LoVo (cell line): ENCODE measurements at places on chromosomes 2 and 18.

GRCh38 chr2:223976635-223977226, 19.5 kb downstream of the MRPL44 start:
- no peak for DNase-seq

DNA sequence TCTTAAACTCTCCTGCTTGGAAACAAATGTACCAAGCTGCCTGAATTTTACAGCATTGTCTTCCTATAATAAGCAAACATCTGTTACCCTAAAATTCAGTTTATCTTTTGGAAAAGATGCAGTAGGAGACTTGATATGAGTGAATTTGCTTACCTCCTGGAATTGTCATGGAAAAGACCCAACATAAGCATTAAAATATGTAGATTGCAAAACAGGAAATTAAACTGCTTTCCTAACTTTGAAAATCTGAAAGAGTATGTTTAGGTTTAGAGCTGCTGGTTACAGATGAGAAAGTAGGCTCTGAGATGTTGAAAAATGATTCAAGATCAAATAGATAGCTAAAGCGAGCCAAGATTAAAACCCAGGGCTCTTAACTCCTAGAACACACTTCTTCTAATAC, 316.5 kb downstream of the SOX11 start:
- DNase-seq = no peak

DNA sequence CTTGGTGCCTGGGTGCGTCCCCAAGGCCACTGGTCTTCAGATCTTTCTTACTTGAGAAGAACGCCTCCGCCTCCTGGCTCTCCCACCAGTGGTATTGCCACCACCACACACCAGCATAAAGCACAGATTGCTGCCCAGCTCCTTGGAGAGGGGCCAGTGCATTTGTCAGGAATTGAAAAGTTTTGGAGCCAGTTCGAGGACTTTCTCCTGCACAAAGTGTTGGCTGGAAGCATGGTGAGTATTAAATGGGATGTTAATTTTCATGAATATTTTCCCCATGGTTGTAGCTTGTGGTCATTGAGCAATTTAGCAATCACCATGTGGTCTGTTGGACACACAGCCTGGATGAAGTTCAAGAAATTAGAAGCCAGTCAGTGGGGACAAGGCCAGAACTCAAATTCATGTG, 684.6 kb upstream of the FANCL start:
- DNase-seq = no peak

DNA sequence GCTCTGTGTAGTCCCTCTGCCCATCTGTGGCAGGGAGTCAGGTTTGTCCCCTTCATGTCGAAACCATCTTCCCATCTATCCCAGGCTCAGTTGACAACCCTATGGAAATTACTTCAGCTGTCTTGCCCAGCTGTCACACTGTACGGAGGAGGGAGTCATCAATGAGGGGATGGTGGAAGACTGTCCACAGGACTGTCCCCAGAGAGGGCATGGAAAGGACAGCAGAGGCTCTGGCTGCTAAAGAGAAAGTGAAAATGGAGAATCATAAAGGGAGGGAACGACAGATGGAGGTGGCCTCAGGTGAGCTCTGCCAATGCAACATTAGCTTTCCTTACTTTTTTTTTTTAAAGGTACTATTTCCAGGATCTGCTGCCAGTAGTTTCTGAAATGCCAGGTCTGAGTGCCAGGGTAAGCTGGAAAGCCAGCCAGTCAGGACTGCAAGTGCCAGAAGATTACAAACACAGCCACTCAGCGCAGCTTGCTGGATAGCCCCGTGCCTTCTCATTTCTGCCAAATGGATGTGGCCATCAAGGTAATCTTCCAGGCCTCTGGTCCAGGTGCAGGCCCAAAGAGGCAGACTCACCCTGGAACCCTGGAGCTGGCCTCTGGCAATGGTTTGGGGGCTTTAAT, 192.8 kb downstream of the AGPS start:
- no peak for DNase-seq

DNA sequence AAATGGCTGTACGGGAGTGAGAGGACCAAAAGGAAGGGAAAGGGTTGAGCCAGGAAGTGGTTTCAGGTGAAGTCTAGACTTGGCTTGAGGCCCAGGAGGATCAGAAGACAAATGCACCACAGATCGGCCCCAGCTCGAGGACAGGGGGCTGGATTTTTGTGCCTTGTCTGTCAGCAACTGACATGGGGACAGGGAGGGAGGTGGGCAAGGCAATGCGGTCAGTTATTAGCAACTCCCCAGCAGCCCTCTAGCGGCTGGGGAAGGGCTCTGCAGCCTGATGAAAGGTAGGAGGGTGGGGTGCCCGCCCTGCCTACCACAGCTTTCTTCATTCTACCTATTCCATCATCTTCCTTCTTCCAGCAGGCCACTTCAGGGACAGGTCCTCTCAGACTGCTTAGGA, 50.0 kb downstream of the CPO start:
- peak; percentile 48 for DNase-seq

DNA sequence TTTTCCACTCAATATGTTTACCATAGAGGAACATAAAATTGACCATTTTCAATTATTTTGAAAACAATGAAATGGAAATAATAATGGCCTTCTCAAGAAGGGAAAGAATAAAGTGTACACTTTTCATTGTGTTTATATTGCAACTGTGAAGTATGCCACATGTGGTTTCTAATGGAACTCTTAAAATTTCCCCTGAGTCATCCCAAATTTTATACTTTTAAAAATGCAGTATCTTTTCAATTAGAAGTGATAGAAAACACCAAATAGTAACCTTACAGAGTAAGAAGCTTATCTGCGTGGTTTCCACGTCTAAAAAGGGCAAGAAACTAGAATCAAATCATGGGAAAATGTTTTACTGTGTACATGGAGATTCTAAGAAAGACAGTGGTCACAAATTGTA, 70.0 kb downstream of the SCG2 start:
- no peak for DNase-seq

DNA sequence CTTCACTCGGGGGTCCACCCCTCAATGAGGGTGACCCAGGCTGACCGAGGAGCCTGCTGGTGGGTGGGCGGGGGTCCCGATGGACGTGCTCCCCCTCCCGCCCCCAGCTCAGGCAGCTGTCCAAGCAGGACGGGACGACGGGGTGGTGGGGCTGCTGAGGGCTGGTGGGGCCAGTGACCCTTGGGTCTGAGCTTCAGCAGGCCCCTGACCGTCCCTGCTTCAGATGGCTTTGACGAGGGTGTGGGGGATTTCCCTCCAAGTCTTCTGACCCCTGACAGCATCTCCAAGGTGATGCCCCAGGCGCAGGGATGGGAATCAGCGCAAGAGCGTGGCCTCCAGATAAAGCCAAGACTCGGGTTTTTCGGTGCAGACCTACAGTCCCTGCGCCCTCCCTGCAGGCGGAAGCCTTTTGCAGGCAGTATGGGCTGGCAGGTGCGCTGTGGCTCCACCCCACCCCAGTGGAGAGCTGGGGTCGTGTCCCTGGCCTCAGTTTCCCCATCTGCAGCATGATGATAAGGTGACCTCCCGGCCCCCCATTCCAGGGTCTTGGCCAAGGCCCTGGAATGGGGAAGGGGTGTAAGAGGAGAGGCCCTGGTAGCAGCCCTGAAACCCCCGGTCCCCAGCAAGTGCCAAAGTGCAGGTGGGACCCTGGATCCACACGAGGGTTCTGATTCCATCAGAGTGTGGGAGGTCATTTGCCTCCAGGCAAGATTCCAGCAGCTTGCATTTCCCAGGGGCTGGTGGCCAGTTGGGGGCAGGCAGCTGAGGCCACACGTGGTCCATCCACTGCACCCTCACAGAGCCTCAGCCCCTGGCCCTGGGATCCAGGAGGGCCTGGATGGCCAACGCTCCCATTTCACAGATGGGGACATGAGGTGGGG, 8.7 kb downstream of the CROCC2 start:
- no peak for DNase-seq

DNA sequence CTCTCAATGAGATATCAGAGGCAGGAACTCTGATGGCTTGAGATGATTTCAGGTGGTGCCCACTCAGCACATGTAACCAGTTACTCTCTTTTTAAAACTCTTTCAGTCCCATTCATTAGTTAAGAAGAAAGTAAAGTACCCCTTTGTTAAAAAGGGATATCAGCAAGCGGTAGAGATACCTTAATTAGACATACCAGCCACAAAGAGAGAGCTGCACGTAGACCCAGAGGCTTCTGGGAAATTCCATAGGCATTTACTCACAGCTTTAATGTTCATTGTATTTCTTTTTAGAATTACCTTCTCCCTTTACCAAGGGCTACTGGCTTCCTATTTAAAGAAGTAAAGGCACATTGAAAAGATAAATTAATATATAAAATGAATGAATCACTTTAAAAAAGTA, 63.3 kb downstream of the LYPD6B start:
- no peak for DNase-seq

- peak; percentile 20 for DNase-seq
These were observed 195.4 kb upstream of the RMP24 start for GRCh38 chr18:35777039-35777438.

GRCh38 chr2:109253217-109253616, 124.2 kb downstream of the SH3RF3 start:
- no peak for DNase-seq
